T follicular helper cell (primary cell): ENCODE measurements at places on chromosomes 1 and 21.

DNA sequence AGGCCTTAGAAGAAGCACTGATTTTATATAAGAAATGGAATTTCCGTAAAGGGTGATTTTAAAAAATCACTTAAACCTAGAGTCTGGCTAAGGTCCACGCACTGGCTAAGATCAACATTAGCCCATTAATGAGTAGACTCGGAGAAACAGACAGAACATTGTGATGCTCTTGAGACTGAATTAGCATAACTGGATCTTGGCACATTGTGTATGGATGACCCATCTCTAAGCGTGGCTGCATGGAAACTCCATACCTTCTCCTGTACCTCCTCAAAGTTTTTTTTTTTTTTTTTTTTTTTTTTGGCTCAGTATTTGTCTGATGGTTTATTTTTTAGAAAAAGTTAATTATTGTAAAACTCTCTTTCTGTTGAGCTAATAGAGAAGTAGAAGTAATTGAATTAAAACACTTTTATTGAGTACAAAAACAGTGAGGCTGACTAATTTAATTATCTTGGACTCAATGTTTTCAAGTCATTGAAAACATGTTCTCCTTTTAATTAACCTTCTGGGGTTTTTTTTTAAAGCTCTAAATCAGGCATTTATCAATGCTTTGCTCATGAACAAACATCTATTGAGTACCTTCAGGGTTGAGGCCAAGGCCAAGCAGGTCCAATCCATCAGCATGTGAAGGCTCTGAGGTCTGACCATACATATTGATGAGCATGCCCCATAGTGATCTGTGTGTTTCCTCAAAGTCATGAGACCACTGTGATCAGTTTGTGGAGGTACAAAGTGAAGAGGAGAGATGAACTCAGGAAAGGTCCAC, 74.0 kb downstream of the TLR5 start:
- DNase-seq: no peak

DNA sequence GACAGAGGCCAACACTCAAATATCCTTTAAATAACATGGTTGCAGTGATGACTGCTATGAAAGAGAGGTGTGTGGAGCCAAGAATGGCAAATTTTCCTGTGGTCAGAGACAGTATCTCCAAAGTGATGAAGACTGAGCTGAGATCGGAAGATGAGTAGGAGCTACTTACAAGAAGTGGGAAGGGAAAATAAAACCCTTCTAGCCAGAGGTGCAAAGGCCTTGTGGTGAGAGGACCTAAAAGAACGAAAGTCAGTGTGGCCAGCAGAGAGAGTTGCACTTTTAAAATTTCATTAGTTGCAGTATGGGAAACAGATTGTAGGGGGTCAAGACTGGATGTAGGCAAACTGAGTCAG, 17.8 kb downstream of the SLAMF7 start:
- no peak for DNase-seq

- no peak for DNase-seq
Measured at GRCh38 chr1:21149430-21149854, 27.3 kb downstream of the EIF4G3 start.

DNA sequence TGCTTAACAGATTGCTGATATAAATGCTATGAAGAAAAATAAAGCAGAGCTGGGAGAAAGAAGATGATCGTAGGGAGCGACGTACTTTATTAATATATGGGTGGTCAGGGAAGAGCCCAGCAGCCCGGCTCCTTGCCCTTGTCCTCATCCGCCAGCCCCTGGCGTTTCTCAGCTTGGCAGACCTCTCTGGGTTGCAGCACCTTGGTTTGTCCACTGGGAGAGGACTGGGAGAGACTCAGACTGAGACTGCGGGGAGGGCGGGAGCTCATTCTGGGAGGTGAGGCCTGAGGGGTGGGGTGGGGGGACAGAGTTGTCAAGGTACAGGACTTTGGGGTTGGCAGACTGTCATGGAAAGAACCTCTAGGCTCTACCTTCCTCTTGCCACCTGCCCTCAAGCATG, 3.3 kb upstream of the S100A3 start:
- no peak for DNase-seq

- DNase-seq: no peak
Measured at GRCh38 chr21:43968410-43969114, 43.5 kb upstream of the TRAPPC10 start.

GRCh38 chr1:23436520-23437354, 12.2 kb upstream of the TCEA3 start:
- DNase-seq: peak; percentile 43

DNA sequence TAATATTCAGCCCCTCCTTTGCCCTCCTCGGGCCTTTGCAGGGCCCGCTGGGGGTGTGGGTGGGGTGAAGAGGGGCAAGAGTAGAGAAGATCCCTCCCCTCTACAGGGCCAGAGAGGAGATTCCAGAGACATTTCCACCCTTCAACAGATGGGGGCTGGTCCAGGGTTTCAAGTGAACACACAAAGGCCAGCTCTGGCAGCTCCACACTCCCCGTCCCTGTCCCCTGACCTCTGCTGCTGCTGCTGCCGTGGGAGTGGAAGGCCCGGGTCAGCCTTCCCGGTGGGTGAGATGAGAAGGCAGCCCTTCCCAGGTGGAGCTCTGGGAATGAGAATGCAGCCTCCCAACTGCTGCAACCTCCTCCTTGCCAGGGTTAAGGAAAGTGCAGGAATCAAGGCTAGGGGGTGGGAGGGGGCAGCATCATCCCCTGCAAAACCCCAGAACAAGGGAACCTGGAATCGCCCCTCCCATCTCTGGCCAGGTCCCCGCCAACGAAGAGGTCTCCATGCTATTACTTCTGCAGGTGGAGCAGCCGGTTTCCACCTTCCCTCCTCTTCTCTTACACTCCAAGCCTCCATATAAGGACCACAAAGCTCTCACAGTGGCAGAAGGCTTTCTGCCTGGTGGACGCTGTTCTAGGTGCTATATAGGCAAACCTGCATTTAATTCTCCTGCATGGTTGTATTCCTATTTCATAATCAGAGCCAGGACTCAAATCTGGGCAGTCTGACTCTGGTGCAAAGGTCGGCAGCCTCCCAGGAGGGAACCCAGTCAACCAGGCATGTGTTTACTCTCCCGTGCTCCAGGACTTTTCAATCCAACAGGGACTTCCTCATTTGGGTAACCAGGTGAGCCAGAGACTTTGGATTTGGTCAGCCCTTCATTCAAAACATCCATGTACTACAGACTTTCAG, 22.9 kb upstream of the ARHGEF10L start:
- DNase-seq: no peak

DNA sequence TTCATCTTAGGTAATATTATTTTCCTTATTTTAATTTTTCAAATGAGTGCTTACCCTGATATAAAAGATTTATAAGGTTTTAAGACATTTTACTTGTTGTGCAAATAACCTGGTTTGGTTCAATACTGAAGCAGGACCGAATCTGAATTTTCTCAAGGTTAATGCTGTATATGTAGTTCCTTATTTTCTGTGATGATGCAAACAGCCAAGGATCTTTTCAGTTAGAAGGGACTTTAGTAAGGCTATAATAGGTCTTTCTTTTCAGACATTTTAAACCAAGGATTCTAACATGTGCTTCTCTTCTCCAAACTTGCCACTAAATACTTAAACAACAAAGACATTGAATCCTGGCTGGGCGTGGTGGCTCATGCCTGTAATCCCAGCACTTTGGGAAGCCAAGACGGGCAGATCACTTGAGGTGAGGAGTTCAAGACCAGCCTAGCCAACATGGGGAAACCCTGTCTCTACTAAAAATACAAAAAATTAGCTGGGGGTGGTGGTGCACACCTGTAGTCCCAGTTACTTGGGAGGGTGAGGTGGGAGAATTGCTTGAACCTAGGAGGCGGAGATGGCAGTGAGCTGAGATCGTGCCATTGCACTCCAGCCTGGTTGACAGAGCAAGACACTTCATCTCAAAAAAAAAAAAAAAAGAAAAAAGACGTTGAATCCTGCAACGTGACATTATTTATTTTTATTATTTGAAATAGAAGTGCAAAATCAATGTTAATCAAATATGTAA, 3.2 kb upstream of the ARPC5 start:
- DNase-seq: no peak

GRCh38 chr1:119225265-119225664, 84.8 kb upstream of the WARS2 start:
- no peak for DNase-seq

DNA sequence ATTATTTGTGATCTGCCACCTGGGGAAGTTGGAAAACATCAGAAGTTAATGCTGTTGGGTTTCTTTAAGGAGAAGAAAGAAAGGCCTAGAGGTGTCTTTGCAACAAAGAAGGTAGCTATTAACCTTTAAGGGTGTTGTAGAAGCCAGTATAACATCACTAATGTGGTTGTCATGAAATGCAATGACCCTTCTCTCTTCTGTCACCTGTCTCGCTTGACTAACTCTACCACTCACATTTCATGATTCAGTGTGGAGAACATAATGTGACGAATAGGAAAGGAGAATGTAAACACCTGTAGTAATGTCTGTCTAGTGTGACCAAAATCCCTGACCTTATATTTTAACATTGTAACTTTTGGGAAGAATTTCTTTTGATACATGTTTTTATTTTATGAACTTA, 211.7 kb upstream of the UBE2U start:
- no peak for DNase-seq

DNA sequence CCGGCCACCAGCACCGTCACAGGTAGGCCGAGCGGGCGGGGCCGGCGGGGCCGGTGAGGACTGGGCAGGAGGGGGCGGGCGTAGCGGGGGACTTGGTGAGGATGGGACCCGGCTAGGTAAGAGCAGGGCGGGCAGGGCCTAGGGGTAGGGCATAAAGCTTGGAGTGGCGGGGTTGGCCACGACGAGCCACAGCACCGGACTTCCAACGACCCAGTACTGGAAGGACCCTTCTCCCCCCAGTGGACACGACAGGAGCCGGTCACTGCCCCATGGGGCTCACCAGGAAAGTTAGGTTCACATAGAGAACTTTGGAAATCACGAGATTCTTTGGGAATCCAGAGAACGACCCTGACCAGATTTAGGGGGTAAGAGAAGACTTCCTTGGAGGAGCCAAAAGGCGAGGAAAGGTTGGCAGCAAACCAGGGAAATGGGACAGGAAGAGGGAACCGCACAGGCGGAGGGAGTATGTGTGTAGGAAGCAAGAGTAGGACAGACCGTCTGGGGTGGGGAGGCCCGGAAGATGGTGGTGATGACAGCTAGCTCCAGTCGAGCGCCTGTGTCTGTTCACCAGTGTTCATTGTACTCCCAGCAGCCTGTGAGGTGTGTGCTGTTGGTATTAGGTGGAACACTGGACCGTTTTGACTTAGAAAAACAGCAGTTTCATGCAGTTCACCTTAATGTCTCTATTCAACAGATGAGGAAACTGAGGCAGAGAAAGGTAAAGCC, 20.4 kb downstream of the ZNF362 start:
- DNase-seq: no peak

DNA sequence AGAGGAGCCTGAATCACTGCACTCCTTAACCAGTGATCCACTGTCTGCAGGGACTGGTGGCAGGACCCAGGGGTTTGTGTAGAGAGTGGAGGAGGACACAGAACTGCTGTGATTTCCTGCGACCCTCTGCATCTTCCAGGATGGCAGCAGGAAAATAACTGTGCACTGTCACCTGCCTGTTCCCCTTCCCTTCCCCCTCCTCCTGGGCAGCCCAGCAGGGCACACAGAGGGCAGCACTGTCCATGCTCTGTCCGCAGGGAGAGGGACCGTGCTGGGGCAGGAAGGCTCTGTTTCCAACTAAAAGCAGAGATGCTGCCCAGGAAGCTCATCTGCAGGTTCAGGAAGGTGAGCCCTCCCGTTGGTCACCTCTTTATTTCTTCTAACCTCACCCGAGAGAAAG, 168.7 kb downstream of the ZBTB18 start:
- DNase-seq: no peak

GRCh38 chr1:236353813-236354212, 40.3 kb upstream of the EDARADD start:
- DNase-seq: no peak

DNA sequence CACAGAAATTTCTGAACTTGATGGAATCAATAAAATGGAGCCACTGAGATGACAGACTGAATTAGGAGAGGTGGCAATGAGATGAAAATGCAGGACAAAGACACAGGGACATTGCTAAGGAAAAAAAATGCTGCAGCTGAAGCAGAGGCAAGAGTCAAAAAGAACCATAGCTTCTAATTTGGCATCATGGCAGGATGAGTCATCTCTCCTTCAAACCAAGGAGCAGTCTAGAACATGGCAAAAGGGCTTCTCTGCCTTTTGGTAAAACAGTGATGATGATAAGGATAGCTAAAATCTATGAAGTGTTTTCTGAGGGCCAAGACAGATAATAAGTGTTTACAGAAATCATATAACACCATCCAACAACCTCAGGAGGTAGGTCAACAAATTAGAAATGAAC, 16.8 kb downstream of the SLC19A2 start:
- no peak for DNase-seq

DNA sequence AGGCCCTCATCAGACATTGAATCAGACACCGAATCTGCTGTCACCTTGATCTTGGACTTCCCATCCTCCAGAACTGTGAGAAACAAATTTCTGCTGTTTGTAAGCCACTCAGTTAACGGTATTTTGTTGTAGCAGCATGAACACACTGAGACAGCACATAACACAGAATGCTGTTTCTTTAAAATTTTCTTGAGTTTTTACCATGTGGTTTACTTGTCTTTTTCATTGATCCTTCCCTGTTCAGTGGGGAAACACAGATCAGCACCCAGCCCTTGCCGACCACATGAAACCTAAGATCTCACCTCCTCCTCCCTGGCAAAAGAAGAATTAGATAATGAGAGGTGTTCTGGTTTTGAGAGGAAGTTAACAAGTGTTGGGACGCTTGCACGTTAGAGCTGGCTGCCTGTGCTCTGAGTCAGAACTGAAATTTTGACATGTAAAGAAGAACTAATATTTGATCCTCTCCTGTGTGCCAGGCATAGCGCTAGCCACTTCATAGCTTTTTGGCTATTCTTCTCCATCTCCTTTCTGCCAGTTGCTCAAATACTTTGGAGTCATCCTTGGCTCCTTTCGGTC, 179.6 kb downstream of the DHRS3 start:
- DNase-seq: no peak

DNA sequence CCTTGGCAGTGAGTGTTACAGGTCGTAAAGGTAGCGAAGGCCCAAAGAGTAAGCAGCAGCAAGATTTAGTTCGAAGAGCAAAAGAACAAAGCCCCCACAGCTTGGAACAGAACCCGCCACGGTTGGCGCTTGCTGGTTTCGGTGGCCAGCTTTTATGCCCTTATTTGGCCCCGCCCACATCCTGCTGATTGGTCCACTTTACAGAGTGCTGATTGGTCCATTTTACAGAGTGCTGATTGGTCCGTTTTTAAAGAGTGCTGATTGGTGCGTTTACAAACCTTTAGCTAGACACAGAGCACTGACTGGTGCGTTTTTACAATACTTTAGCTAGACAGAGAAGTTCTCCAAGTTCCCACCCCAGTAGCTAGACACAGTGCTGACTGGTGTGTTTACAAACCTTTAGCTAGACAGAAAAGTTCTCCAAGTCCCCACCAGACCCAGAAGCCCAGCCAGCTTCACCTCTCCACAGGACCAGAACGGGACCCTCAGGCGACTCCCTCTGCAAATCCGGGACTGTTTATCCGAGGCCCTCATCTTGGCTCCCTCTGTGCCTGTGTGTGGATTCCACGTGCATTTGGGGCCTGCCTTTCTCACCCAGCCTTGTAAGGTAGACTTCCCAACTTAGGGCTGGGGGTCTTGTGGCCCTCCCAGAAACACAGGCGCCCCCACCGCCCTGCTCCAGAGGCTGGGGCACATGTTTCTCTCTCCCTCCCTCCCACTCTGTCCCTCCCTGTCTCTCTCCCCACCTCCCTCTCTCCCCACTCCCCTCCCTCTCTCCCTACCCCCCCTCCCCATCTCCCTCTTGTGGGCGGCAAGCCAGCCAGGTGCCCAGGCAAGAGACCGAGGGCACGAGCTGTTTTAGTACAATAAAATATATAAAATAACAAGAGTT, 12.6 kb downstream of the FTCD start:
- DNase-seq: no peak
